Stimulated activated CD8-positive, alpha-beta memory T cell treated with anti-CD3 and anti-CD28 coated beads, Interleukin-2, amount 100 ng/mL, for 1 hour (primary cell): ENCODE measurements at places on chromosomes 12 and 14.

GRCh38 chr12:14810167-14810952, 3.6 kb downstream of the SMCO3 start:
- DNase-seq = no peak

GRCh38 chr14:63652406-63652805, 10.7 kb upstream of the WDR89 start:
- DNase-seq = no peak

DNA sequence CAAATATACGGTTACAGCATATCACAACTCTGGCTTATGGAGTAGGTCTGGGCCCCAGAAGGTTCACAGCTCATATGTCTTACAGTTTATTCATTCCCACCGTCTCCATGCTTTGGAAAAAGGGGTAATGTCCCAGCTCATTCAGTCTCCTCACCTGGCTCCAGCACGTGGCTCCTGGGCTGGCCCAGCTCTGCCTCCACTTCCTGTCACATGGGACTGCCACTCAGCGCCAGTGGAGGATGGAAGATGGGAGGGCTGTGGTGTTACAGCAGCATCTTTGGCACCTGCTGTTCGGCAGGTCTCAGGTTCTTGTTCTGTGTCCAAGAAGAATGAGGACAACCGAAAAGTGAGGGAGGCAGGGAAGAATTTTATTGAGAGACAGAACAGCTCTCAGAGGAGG, 216.3 kb upstream of the ATXN7L3B start:
- DNase-seq = no peak

GRCh38 chr12:2298556-2299200, 245.9 kb downstream of the CACNA1C start:
- no peak for DNase-seq

- no peak for DNase-seq
Measured at GRCh38 chr12:94289461-94290312, 141.3 kb downstream of the PLXNC1 start.

GRCh38 chr12:109793411-109793810, 39.8 kb downstream of the TRPV4 start:
- DNase-seq = no peak

DNA sequence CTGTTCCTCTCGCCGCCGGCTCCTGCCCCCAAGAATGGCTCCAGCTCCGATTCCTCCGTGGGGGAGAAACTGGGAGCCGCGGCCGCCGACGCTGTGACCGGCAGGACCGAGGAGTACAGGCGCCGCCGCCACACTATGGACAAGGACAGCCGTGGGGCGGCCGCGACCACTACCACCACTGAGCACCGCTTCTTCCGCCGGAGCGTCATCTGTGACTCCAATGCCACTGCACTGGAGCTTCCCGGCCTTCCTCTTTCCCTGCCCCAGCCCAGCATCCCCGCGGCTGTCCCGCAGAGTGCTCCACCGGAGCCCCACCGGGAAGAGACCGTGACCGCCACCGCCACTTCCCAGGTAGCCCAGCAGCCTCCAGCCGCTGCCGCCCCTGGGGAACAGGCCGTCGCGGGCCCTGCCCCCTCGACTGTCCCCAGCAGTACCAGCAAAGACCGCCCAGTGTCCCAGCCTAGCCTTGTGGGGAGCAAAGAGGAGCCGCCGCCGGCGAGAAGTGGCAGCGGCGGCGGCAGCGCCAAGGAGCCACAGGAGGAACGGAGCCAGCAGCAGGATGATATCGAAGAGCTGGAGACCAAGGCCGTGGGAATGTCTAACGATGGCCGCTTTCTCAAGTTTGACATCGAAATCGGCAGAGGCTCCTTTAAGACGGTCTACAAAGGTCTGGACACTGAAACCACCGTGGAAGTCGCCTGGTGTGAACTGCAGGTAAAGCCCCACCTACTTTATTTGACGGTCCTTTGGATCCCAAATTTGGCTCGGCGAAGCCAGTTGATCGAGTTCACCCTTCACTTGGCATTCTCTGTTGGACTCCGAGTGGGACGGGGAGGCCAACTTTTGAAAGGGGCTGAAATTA, 1.5 kb downstream of the WNK1 start:
- no peak for DNase-seq

GRCh38 chr12:104667139-104667538, 210.4 kb downstream of the CHST11 start:
- no peak for DNase-seq

GRCh38 chr14:94161981-94162380, 12.1 kb upstream of the PPP4R4 start:
- DNase-seq = no peak

DNA sequence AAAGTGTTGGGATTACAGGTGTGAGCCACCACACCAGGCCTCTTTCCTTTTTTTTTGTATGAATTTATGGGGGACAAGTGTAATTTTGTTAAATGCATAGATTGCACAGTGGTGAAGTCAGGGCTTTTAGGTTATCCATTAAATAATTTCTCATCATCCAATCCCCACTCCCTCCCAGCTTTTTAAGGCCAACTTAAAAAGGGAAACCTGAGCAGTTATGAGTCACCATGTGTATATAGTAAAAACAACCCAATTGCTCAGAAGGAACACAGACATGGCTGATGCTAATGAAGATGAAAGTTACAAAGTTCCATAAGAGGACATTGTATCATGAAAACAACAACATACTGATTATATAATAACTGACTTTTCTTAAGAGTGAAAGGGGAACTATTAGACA, 25.6 kb upstream of the ARID2 start:
- no peak for DNase-seq

GRCh38 chr14:63705561-63706070, 22.2 kb downstream of the SGPP1 start:
- DNase-seq = no peak

DNA sequence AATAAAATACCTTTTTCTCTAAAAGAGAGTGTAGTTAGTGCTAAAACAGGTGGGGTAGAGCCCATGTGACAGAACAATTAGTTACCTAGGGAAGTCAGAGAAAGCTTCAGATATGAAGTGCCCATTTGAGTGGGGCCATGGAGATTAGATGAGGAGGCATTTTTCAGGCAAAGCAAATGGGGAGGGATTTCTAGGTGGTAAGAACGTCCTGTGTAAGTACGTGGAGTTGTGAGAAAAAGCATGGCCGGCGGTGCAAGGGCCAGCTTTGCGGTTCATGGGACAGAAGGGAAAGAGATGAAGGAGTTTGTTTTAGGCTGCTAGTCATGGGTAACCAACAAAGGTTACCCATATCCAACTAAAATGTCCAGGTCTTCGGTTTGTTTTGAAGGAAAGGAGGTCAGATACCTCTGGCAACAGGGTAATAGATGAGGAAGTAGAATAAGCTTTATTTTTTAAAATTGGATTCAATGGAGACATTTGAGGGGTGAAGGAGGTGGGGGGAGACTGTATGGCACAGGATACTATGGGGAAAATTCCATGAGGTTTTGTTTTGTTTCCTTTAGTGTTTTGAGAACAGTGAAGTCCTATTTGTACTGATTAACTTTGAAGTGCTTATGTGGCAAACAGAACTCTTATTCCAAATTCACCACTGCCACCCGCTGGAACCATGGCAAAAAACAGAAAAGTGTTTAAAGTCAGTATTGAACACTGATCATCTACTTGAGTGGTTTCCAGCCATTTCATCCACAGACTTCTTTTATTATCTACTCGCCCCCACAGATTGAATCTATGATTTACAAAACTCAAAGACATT, 10.0 kb upstream of the SNRPF start:
- no peak for DNase-seq

DNA sequence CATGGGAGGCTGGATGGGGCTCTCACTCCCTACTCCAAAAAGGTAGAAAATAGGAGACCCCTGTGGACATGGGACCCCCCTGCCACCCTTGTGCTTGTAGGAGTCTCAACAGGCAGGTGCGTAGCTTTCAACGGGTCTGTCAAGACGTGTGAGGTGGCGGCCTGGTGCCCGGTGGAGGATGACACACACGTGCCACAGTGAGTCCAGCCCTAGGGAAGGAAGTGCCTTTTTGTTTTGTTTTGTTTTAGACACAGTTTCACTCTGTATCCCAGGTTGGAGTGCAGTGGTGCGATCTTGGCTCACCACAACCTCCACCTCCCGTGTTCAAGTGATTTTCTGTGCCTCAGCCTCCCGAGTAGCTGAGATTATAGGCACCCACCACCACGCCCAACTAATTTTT, 12.9 kb downstream of the P2RX4 start:
- DNase-seq = no peak

GRCh38 chr12:95037906-95038305, 34.4 kb upstream of the NDUFA12 start:
- DNase-seq = no peak

DNA sequence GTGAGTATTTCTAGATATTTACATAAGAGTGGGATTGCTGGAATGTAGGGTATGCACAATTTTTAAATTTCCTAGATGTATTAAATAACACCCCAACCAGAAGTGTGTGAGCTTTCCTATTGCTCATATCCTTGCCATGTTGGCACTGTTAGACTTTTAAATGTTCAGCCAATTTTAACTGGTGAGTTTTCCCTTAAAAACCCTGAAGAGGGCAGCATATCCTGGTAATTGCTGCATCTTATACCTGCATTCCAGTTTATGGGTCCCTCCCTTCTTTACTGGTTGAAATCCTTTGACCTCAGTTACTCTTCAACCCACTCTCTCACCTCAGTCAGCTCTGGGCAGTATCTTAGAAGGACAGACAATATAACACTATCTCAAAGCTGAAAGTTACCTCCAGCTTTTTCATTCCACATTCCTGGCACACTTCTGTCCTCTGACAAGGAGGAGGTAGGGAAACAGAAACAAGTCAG, 270.6 kb downstream of the PAWR start:
- no peak for DNase-seq

GRCh38 chr12:40099423-40099853, 6.4 kb downstream of the SLC2A13 start:
- no peak for DNase-seq

DNA sequence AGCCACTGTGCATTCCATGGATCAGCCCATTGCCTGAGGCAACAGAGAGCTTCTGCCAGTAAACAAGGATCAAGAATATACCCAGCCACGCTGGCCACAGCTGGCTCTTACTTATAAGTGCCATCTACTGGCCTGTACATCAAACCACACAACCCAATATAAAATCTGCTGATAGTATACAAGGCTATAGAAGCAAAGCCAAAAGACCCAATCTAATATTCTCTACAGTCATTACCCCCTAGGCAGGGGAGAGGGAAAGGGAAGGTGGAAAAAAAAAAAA, 4.4 kb upstream of the FAM186B start:
- no peak for DNase-seq

GRCh38 chr12:63056649-63057048, 94.4 kb downstream of the AVPR1A start:
- no peak for DNase-seq

DNA sequence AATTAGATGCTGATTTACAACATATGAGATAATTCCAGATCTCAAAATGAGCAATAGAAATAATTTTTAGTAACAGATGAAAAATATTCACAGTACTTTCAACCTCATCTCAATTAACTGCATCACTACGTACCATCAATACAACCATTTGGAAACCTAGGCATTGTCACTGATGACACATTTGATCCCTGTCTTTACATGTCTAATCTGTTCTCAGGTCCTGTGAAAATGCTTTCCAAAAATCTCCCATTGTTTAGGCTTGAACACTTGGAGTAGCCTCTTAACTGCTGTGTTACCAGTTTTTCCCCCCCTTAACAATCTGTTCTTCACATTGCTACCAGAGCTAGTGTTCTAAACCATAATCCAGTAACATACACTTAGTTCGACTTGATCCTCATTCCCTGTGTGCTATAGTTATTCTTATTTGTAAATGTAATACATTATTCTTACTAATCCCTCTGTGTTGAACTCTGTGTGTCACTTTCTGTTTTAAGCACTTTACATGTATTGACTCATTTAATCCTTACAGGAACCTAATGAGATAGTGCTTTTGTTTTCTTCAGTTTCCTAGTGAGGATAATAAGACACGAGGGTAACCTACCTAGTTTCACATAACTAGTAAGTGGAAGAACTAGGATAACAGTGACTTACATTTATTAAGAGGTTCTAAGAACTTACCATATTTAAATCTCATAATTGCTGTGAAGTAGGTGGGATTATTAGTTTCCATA, 41.7 kb downstream of the LARP4 start:
- no peak for DNase-seq

DNA sequence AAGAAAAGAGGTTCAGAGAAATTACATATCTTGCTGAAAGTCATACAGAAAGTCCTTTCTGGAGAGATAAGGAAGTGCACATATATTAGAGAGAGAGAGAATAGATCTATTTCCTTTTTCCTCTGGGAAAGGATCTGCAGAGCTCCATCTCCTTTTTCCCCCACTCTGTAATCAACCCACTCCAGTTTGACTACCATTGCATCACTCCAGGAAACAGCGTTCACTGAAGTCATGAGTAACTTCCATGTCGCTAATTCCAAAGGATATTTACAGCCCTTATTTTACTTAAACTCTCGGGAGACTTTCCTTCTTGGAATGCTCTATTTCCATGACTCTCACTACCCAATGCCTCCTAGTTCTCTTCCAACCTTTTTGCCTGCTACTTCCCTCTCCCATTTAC, 72.5 kb upstream of the PARP11 start:
- no peak for DNase-seq

- no peak for DNase-seq
Measured at GRCh38 chr14:72512925-72513324, 381.0 kb downstream of the DPF3 start.

- no peak for DNase-seq
Measured at GRCh38 chr14:89844508-89844907, 110.0 kb downstream of the EFCAB11 start.

- no peak for DNase-seq
Measured at GRCh38 chr12:30678221-30678620, 17.4 kb downstream of the IPO8 start.

DNA sequence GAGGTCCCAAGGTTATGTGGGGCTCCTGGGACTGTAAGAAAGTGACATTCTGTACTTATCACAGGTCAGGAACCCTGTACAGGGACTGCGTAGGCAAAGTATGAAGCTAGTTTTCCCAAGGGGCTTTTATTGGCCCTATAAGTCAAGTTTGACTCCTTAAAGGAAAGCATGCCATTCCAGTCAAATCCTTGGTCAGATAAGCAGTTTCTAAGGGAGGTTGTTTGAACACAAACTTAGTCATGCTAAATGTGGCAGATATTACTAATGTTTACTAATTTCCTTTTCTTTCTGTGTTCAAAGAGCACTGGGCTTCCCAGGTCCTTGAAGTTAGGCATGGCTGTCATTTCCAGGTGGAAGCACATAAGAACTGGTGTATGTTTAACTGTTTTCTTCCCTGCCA, 472.4 kb downstream of the ATP23 start:
- DNase-seq = no peak

GRCh38 chr12:52446367-52447045, 5.4 kb downstream of the KRT6B start:
- DNase-seq = no peak
